Suppressor macrophage treated with lipopolysaccharide for 1 hour (primary cell): ENCODE measurements at places on chromosomes 13 and 19.

DNA sequence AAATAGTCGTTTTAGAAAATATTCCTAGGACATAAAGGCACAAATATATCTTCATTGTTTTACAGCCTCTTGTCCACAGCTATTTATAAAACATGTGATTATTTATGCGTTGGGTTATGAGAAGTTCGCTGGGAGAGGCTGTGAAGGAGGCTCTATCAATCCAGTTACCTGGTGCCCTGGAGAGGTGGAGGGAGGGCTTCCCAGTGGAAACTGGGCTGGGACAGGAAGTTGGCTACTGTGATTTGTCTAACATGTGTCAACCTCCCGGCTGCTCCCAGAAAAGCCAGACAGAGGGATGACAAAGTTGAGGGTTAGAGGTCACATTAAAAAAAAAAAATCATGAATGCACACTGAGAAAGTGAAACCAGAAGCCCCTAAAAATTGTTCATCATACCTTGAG lies 346.5 kb downstream of the ZNF536 start:
- no peak for DNase-seq

- peak; percentile 80 for DNase-seq
These were observed 5.7 kb upstream of the MRPS31 start for GRCh38 chr13:40776681-40777165.

DNA sequence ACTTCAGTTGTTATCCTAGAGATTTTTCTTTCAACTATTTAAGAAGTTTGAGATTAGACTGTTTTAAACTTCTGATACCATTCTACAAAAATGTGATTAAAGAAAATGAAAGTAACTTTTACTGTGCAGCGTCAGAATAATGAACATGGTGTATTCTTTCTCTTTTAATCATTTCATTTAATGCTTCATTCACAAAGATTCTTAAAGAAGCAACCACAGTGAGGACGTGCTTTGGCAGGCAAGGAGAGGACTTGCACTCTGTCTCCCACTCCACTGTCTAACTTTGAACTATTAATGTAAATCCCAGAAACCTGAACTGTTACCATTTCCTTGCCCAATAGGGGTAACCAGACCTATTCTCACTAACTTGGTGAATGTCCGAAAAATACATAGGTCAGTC lies 137.0 kb downstream of the KCNRG start:
- no peak for DNase-seq

GRCh38 chr13:75788481-75788981 lies 152.4 kb downstream of the LMO7 start:
- DNase-seq: peak; percentile 46

- DNase-seq: peak; percentile 89
These were observed 2.5 kb downstream of the ZNF430 start for GRCh38 chr19:21022996-21023395.

- DNase-seq: no peak
These were observed 192.3 kb downstream of the RGCC start for GRCh38 chr13:41649659-41650058.

DNA sequence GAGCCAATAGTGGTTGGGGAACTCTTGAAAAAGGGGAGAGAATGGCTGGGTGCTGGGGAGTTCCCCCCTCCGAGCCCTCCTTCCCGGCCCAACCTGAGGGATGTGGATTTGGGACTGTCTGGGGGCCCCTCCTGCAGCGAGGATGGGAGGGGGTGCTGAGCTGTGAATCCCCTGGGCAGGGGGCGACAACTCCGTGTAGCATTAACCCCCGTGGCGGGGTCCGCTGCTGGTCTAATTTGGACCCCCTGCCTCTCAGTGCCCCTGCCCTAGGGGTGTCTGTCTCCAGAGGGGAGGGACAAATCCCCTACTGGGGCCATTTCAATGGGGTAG lies 9.7 kb downstream of the MIDN start:
- no peak for DNase-seq

- no peak for DNase-seq
These were observed 260.6 kb downstream of the TUBA3C start for GRCh38 chr13:18921063-18921462.

DNA sequence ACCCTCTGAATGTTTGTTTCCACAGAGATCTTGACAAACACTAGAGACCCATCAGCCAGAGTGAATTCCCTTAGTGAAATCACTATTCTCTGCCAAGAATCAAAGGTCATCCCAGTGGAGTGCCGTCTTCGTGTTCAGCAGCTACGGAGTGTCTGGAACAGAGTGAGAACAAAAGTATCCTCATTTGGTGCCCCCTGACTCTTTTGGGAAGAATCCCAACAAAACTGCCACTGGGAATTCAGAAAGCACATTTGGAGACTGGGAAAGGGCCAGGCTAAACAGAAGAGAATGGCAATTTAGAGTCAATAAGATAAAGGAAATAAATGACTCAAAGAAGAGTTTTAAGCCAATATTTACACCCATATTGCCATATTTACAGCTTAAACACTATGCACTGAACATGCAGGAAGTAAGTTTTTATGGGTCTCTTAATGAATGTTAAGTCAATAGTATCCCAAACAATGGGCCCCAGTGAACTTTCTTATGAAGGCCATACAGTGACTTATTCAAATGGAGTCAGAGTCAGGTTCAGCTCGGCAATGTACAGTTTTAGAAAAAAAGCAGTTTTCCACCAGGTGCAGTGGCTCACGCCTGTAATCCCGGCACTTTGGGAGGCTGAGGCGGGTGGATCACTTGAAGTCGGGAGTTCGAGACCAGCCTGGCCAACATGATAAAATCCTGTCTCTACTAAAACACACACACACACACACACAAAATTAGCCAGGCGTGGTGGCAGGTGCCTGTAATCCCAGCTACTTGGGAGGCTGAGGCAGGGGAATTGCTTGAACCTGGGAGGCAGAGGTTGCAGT lies 392.6 kb downstream of the KLF5 start:
- DNase-seq: no peak

- DNase-seq: no peak
These were observed 73.7 kb downstream of the COG6 start for GRCh38 chr13:39729156-39729555.

DNA sequence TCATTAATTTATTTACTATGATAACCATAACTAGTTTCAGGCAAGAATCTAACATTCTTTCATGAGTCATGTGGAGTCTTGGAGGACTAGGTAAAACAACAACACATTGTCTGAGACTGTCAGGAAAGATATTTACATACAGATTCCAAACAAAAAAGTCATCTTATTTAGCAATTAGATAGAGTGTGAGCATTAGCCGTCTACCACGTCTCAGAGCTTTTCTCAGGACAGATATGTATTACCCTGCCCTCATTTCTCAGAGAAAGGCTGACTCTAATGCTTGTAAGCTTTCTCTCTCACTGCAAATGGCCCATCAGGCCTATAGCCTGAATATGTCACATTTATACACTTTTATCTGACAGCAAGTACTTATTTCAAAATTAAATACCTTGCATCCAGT lies 312.1 kb upstream of the PCDH20 start:
- no peak for DNase-seq

DNA sequence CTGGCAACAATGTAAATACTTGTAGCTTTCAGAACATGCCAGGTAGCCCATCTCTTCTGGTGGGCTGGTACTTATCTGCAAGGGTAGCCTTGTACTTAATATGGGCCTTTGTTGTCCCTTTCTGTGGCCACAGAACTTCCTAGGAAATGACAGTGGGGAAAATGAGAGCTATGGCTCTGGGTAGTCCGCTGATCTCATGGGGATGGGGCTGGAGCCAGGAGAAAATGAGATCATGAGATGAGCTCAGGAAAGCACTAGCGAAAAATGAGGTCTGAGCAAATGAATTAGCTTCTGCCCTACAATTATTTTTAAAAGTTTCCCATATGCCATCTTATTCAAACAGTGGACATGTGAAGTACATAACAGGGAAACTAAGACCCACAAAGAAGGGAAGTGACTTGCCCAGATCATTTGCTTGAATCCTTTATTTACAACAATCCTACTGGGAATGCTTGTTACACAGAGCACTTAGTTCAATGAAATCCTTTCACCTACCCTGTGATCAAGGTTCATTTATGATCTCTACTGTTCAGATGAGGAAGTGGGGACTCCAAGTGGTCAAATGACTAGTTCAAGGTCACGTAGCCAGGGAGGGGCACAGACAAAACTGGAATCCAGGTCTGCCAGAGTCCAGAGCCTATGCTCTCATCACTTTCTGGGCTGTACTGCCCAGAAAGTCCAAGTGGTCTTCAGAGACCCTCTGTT lies 87.1 kb downstream of the PTPRS start:
- DNase-seq: no peak

GRCh38 chr13:41565216-41565615 lies 107.9 kb downstream of the RGCC start:
- DNase-seq: no peak

GRCh38 chr19:51714848-51715247 lies 8.9 kb downstream of the HAS1 start:
- no peak for DNase-seq

- DNase-seq: no peak
These were observed 96.4 kb upstream of the STARD13 start for GRCh38 chr13:33381906-33382305.

GRCh38 chr19:38975861-38976271 lies 324 bp upstream of the FBXO17 start:
- no peak for DNase-seq

- DNase-seq: peak; percentile 70
These were observed 164.2 kb downstream of the ABCC4 start for GRCh38 chr13:95137096-95137495.

DNA sequence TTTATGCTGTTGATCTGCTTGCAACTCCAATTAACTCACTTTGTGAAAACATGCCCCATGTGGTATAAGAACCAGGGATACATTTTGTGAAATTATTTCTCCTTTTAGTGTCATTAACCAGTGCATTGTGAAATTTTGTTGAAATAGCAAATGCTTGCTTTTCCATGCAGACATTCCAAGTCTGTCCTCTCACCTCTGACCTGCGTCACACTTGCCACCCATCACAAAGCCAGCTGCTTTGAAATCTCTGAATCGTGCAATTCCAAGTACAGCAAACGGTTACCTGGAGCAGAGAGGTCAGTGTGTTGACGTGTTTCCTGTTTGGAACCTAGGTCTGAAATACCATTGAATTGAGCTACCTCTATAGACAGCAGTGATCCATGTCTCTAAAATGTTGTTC lies 4.9 kb upstream of the SLC25A15 start:
- no peak for DNase-seq

DNA sequence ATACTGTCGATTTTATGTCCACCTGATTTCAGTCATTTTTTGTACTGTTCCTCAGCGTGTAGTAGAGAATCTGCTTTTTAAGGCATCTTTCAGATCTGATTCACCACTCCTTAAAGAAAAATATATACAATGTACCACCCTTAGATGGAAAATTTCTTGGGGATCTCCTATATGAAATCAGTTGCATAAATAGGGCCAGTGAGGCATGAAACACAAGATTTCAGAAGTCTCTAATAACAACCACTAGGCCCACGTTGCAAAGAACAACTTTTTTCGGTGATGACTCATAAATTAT lies 1.4 kb downstream of the USP12 start:
- DNase-seq: peak; percentile 100

DNA sequence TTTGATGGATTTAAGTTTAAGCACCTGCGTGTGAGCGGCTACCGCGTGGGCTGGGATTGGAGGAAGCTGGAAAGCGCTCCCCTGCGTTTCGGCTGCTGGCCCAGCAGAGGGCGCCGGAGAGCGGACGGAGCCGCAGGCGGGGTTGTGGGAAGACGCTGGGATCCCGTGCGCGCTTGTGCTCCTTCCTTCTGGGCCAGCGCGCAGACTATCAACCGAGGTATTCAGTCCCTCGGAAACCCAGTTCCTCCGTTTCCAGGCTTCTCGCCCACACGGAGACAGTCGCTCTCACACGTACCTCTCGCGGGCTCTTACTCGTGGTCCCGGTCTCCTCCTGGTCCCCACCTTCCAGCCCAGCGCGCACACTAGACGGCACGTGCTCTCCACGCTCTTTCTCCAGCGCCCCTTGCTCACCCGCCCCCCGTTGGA lies 28.8 kb downstream of the EPN1 start:
- DNase-seq: peak; percentile 57

DNA sequence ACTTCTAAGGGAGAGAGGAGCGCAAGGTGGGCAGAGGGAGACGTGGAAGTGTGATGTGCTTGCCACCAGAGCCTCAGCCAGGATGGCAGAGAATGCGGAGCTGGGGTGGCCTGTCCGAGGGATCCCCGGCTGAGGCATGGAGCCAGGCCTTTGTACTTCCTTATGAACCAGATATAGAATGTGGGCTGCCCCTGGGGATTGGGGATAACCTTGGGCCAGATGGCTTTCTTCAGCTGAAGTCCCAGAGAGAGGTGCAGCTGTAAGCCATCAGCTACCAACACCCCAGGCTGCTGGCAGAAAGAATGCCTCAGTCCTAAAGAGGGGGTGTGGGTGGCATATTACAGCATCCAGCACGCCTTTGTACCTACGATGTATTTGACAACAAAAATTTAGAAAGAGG lies 25.5 kb upstream of the FBXO17 start:
- DNase-seq: no peak

DNA sequence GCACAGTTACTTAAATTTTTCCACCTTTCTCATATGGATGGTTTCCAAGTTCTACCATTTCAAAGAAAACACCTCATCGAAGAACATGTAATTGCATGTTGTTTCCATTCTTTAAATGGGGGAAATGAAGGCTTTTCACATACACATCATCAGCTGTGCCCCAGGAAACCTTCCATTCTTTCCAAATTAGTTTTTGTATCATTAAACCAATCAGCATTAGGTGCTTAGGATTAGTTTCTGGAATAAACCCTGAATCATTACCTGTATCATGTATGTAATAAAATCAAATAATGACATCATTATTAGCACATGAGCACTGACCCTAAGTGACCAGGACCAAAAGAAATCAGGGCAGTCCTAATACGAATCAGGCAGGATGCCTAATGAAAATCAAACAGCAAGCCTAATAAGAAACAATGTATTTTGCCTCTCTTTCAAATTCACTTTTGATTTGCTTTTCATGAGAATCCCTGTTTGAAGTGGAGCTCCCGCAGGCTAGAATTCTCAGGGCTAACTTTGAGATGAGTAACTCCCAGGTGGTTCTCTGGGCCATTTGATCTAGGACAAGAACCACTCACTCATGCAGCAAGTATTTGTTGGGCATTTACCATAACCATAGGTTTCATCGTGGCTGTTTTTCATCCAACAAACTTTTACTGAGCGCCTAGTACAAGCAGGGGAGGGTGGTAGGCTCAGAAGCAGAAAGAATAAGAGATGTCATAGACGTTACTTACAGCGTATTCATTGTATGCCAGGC lies 89.2 kb downstream of the MZT1 start:
- no peak for DNase-seq

DNA sequence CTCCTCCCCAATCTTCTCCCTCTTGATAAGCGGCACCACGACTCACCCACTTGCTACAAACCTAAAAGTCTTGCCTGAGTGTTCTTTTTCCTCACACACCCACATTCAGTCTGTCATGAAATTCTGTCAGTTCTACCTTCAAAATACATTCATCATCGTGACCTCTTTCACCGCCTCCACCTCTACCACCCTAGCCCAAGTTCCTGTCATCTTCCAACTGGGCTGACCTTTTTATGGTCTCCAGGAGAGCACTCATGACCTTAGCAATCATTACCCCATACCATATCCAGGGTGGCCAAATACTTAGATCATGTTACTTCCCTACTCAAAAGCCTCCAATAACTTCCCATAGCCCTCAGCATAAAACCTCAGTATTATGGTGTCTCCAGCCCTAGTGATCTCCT lies 110.4 kb upstream of the TSC22D1 start:
- peak; percentile 54 for DNase-seq
